ENCODE measurements at places on chromosomes 11 and 22. TPM values are rescaled to one million over a fixed set of nuclear protein-coding genes. Genes with fewer than 3 reads are reported as not detected.

Gene NUP98
- 81.0 TPM for total RNA-seq

Gene TH
- total RNA-seq, result 1.6 TPM

Gene ACR
- total RNA-seq, result not detected

Gene SLC22A8
- total RNA-seq, result not detected

Gene CCDC81
- total RNA-seq, result 0.76 TPM

Gene USP2
- total RNA-seq, result 11.3 TPM

Gene LGALS1
- total RNA-seq, result 4,007 TPM

Gene ALG9
- 23.7 TPM for total RNA-seq

Gene OR8D1
- total RNA-seq, result not detected

Gene E2F8
- 4.6 TPM for total RNA-seq

Gene OR2AT4
- not detected for total RNA-seq

Gene RPS6KA4
- total RNA-seq, result 40.1 TPM

Gene TMEM151A
- total RNA-seq, result 0.16 TPM

Gene ABTB2
- 5.1 TPM for total RNA-seq

Gene UPK3A
- not detected for total RNA-seq

Gene ART5
- total RNA-seq, result 3.0 TPM

Gene CEND1
- not detected for total RNA-seq

Gene KRTAP5-11
- not detected for total RNA-seq

Gene MRGPRE
- not detected for total RNA-seq

Gene ART1
- not detected for total RNA-seq

Gene NEFH
- total RNA-seq, result 2.0 TPM

Gene RTN4RL2
- 4.4 TPM for total RNA-seq

Gene NCR3LG1
- 3.3 TPM for total RNA-seq

All from mesangial cell (primary cell).